GM12891 (cell line): ENCODE measurements at places on chromosomes 1 and 21.

DNA sequence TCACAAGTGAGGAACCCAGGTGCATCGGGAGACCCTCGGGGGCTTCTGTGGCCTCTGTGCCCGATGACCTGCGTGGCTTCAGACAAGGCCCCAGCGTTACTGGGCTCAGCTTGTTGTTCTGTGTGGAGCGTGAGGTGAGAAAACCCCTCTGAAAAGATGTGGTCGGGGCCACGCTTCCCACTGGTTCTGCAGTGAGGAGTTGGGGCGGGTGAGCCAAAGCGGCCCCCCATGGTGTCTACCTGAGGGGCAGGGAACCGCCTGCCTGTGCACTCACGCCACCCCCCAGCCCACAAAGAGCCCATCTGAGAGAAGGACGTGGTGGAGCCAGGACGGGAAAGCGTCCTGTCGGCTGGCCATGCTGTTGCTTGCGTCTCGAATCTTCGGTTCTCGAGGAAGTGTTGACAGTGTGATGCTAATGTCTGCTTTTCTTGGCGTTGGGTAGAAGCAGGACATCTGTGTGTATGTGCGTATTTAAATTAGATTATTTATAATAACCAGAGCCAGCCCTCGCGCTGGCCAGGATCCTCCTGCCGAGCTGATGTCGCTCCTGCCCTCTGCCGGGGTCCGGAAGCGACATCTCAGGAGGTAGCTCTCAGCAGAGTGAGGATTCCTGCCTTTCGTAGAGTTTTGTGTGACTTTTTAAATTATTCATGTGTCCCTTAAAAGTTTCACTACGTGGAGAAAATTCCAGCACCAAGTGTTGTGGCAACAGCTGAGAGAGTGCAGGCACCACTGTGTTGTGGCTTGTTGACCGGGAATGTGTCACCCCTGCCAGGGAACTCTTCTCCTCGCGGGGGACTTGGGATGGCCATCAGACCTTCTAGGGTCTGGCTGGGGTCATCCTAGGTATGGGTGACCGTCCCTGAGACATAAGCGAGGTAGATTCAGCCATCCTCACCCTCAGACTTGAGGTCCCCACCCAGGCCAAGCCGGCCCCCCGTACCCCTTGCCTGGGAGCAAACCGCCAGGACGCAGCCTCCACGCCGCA lies 15.3 kb downstream of the TMEM201 start:
- no peak for DNase-seq

DNA sequence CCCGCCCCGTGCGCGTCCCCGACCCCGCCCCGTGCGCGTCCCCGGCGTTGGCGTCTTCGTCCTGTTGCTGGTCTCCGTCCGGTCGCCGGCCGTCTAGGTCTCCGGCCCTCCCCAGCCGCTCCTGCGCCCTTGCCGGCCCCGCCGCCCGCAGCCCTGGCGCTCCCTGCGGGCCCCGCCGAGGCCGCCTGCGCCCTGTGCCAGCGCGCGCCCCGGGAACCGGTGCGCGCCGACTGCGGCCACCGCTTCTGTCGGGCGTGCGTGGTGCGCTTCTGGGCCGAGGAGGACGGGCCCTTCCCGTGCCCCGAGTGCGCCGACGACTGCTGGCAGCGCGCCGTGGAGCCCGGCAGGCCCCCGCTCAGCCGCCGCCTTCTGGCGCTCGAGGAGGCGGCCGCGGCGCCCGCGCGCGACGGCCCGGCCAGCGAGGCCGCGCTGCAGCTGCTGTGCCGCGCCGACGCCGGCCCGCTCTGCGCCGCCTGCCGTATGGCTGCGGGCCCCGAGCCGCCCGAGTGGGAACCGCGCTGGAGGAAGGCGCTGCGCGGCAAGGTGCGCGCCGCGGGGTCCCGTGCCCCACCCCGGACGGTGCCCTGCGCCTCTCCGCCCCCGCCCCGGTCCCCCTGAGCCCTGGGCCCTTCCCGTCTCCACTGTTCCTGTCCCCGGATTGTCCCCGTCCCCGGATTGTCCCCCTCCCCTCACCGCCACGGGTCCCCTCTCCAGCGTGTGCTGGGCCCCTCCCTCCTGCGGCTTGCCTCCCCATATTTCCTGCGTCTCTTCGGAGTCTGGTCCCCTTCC lies at the start of gene RNF187:
RNF187 (plus strand) TSS at position 47 of the 789 bp plus-strand sequence.
- peak; percentile 88 for DNase-seq

DNA sequence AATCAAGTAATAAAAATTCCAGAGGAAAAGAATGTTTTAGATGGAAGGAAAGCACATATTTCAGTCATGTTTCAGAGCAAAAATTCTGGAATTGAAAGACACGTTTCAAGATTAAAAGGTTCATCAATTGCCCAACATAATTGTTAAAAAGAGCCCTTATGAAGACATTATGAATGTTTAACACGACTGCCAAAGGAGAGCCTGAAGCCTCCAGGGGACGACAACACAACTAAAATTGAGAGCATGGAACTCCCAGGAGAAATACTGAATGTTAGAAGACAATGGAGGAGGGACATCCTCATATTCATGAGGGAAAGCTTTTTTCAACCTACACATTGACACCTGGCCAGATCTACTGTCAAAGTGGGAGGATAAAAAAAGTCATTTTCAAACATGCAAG lies 16.0 kb downstream of the OR2T11 start:
- DNase-seq: no peak

DNA sequence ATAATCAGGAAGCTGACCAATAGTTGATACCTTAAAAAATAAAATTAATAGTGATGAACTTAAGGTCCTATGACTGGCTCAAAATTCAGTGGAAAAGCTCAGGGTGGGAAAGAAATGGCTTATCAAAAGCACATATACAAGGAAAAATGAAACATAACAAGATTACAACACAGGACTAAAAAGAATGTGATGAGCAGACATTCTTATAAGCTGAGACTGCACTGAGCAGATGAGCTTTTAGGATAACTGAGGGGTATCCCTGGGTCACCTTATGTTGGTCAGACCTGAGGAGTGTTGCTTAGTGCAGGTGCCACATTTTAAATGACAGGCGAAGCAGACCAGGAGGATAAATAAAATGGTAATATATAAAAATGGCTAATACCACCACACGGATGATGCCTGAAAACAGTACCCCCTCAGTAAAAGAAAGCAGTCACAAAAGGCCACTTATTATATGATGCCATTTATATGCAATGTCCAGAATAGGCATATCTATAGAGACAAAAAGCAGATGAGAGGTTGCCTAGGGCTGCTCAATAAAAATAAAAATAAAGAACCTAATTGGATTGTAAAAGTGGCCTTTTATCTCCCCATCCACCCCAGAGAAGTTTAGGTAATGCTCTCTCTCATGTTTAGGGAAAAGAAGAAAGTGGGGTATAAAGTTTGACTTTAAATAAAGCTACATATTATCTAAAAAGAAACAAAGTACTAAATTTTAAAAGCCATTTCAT lies 163.9 kb downstream of the SLC45A1 start:
- no peak for DNase-seq

GRCh38 chr1:155226188-155226909 lies 17.9 kb downstream of the MTX1 start:
- DNase-seq: peak; percentile 58

DNA sequence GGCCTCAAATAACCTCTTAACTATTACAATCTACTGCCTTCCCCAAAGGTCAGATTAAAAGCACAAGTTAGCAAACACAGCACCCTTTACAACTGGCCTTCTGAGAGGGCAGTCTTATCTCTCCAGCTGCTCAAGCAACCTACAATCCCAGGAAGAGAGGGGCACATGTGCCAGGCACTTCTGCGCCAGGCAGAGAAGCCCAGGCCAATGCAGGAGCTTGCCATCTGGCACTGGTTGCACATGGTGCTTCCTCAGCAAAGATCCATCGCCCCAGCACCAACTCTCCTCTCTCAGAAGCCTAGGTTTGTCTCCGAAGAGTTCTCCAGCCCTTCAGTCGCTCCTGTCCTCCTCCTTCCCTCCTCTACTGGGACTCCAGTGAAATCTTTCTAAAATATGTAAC lies 2.5 kb downstream of the STK40 start:
- DNase-seq: no peak

DNA sequence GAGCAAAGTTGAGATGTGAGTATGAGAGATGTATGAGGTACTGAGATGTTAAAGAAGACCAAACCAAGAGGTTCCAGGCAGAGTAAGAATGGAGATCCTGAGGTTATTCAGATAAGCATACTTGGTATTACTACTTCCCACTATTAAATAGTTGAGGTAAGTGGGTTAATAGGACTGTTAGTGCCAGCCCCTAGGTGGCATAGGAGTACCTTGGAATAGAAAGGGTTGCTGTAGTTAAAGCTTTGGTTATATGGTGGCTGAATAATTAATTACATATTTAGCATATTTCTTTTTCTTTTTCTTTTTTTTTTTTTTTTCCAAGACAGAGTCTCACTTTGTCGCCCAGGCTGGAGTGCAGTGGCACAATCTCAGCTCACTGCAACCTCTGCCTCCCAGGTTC lies 397.9 kb upstream of the TMPRSS15 start:
- no peak for DNase-seq

DNA sequence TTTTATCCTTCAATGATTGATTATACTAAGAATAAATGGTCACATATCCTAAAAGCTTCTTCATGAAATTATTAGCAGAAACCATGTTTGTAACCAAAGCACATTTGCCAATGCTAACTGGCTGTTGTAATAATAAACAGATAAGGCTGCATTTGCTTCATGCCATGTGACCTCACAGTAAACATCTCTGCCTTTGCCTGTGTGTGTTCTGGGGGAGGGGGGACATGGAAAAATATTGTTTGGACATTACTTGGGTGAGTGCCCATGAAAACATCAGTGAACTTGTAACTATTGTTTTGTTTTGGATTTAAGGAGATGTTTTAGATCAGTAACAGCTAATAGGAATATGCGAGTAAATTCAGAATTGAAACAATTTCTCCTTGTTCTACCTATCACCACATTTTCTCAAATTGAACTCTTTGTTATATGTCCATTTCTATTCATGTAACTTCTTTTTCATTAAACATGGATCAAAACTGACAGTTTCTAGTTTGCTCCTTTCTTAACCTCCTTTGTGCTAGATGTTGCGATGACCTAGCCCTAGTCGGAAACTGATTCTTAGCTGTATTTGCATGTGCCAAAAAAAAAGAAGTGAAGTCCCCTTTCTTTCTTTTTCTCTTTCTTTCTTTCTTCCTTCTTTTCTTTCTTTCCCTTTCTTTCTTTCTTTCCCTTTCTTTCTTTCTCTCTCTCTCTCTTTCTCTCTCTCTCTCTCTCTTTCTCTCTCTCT lies 45.1 kb downstream of the MAP3K7CL start:
- DNase-seq: no peak

GRCh38 chr1:39717809-39718208 lies 20.9 kb upstream of the PPIE start:
- no peak for DNase-seq

- DNase-seq: no peak
These were observed 19.5 kb upstream of the RNF223 start for GRCh38 chr1:1093610-1093943.

GRCh38 chr1:3456449-3456963 lies 2.0 kb downstream of the ARHGEF16 start:
- no peak for DNase-seq

GRCh38 chr1:150703427-150703826 lies 6.5 kb upstream of the GOLPH3L start:
- no peak for DNase-seq

GRCh38 chr1:168297019-168297730 lies 16.5 kb downstream of the TBX19 start:
- DNase-seq: no peak

DNA sequence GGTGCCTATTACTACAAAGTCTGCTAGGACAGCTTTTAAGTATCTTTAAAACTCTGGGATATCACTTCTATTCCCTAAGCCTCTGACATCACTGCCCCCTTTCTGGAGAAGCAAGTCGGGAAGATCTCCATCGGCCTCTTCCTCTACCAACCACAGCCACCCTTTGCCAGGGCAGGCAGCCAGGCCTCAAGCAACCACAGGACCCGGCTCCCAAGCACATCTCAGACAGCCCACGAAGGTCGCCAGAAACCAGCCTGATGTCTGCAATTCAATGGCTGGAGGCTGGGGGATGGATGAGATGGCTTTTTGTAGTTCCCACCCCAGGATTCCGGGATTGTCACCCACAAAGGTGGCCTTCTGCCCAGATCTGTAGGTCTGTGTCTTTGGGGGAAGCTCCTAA lies 70.7 kb downstream of the LGR6 start:
- DNase-seq: no peak

GRCh38 chr1:17588048-17588871 lies 48.8 kb downstream of the ARHGEF10L start:
- DNase-seq: no peak

GRCh38 chr1:22708777-22709176 lies 1.9 kb upstream of the EPHB2 start:
- no peak for DNase-seq

DNA sequence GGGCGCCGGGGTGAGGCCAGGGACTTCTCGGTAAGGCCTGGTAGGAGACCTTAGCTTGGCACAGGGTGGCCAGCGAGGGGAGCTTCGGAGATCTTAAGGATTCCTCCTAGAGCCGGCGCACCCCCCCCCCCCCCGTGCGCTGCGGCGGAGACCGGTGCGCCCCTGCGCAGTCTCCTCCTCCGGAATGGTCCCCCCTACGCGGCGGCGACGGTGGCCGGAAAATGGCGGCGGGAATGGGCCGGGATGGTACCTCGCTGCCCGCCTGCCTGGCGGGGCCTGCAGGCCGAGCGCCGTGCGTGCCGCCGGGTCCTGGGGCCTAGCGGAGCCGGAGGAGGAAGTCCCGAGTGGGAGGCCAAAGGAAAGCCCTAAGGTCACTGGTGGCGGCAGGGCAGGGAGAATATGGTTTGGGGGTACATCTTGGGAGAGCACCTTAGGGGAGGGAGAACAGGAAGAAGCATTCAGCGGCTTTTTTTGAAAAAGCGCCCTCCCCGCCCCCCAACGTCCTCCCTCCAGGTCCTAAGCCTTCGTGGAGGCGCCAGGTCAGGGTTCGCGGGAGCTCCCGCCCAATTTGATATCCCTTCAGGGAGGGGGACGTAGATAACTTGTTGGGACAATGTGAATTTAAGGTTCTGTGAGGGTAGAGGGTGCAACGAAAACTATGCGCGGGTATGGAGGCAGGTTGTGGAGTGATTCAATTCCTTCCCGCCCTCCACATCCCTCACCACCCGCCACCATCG lies 429 bp downstream of the SRRM1 start:
- peak; percentile 31 for DNase-seq

DNA sequence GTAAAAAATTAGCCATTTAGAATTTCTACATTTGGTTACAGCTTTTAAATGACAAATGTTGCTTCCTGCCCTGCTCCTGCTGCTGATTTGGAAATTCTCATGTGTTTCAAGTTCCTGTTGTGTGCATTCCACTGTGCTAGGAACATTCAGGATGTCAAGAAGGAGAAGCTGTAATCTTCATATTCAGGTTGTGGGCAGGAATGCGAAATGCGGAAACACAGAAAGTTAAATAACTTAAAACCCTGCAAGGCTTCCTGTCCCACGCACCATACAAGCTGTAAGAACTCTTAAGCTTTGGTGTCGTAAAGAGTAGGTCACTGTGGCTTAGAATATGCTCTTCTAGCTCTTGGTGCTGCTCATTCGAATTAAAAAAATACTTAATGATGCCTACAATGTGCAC lies 52.6 kb downstream of the S100B start:
- no peak for DNase-seq

- DNase-seq: no peak
These were observed 51.5 kb downstream of the MYOM3 start for GRCh38 chr1:24060482-24060881.

DNA sequence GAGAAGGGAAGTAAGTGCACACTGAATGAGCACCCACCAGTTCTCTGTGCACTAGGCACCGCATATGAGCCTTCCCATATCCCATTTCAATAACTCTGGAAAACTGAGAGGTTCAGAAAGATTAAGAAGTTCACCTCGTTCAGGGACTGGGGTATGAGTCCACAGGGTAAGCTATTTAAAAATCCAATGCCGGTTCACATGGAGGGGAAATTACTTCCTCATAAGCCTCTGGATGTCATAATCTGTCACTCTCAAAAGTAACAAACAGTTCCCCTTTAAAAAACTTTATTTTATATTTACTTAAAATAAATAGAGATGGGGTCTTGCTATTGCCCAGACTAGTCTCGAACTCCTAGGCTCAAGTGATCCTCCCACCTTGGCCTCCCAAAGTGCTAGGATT lies 1.9 kb downstream of the OR2B11 start:
- no peak for DNase-seq
